Smooth muscle cell of the pulmonary artery (primary cell): ENCODE measurements at places on chromosomes 6 and 20. TPM values are rescaled to one million over a fixed set of nuclear protein-coding genes. Genes with fewer than 3 reads are reported as not detected.

Gene CCM2L
- 0.07 TPM in 1 of 2 replicates, not detected in the other for total RNA-seq

Gene GTSF1L
- total RNA-seq = not detected in 2 replicates

Gene TGM3
- total RNA-seq = not detected in 2 replicates

Gene LY6G6C
- not detected in 2 replicates for total RNA-seq

Gene PCSK2
- 0.07 TPM in 1 of 2 replicates, not detected in the other for total RNA-seq

Gene CRIP3
- total RNA-seq = 0.39 TPM in 1 of 2 replicates, not detected in the other

Gene SRSF12
- total RNA-seq = 0.03 and 0.33 TPM in 2 replicates

Gene RGS19
- total RNA-seq = 7.7 and 14.5 TPM in 2 replicates

Gene TCP11
- total RNA-seq = 0.07 and 0.26 TPM in 2 replicates

Gene PMEPA1
- total RNA-seq = 6.1 and 19.9 TPM in 2 replicates

Gene CLPSL2
- total RNA-seq = not detected in 2 replicates

Gene FUT9
- total RNA-seq = not detected in 2 replicates

Gene EYA4
- total RNA-seq = 0.65 TPM in 1 of 2 replicates, not detected in the other

Gene PGBD1
- 4.4 and 4.9 TPM in 2 replicates for total RNA-seq

Gene PRR18
- total RNA-seq = not detected in 2 replicates

Gene KIF25
- total RNA-seq = 0.72 TPM in 1 of 2 replicates, not detected in the other

Gene CALHM6
- 1.5 and 1.9 TPM in 2 replicates for total RNA-seq

Gene CRISP3
- not detected in 2 replicates for total RNA-seq

Gene C6orf15
- not detected in 2 replicates for total RNA-seq

Gene CPNE5
- 0.17 and 0.20 TPM in 2 replicates for total RNA-seq

Gene WFDC5
- total RNA-seq = not detected in 2 replicates

Gene MEI4
- total RNA-seq = not detected in 2 replicates

Gene ALDH8A1
- 0.72 and 1.8 TPM in 2 replicates for total RNA-seq

Gene CGA
- not detected in 2 replicates for total RNA-seq

Gene REM1
- 0.07 and 4.0 TPM in 2 replicates for total RNA-seq

Gene IRF4
- under 0.01 TPM in 1 of 2 replicates, not detected in the other for total RNA-seq

Gene SLC35F1
- 0.07 TPM in 1 of 2 replicates, not detected in the other for total RNA-seq

Gene NKX2-4
- not detected in 2 replicates for total RNA-seq

Gene COL21A1
- 1.6 and 23.1 TPM in 2 replicates for total RNA-seq

Gene SLC4A11
- 0.20 and 1.2 TPM in 2 replicates for total RNA-seq

Gene RBPJL
- total RNA-seq = not detected in 2 replicates

Gene GHRH
- total RNA-seq = not detected in 2 replicates

Gene ASIP
- not detected in 2 replicates for total RNA-seq

Gene TNNC2
- total RNA-seq = 0.39 TPM in 1 of 2 replicates, not detected in the other

Gene EYA2
- 0.03 and 0.07 TPM in 2 replicates for total RNA-seq

Gene TENT5A
- total RNA-seq = 60.5 and 63.9 TPM in 2 replicates

Gene CST3
- 425 and 515 TPM in 2 replicates for total RNA-seq

Gene CST5
- not detected in 2 replicates for total RNA-seq

Gene RAMACL
- total RNA-seq = 1.6 and 2.0 TPM in 2 replicates

Gene PGC
- not detected in 2 replicates for total RNA-seq

Gene TAP1
- total RNA-seq = 41.1 and 52.4 TPM in 2 replicates

Gene SLC17A2
- 0.07 TPM in 1 of 2 replicates, not detected in the other for total RNA-seq

Gene LY6G6F
- total RNA-seq = not detected in 2 replicates

Gene CCN2
- 658 and 710 TPM in 2 replicates for total RNA-seq

Gene ACTR5
- total RNA-seq = 5.2 and 5.5 TPM in 2 replicates

Gene PRPH2
- total RNA-seq = 0.50 and 0.91 TPM in 2 replicates

Gene FAM162B
- total RNA-seq = 2.2 and 11.5 TPM in 2 replicates

Gene FAM83C
- total RNA-seq = not detected in 2 replicates

Gene KHDC1L
- not detected in 2 replicates for total RNA-seq

Gene CST2
- 2.4 and 17.5 TPM in 2 replicates for total RNA-seq

Gene RBBP8NL
- not detected in 2 replicates for total RNA-seq

Gene PRELID3B
- total RNA-seq = 66.5 and 71.0 TPM in 2 replicates

Gene HLA-DOA
- total RNA-seq = 2.1 TPM in 1 of 2 replicates, not detected in the other

Gene RGS17
- 13.9 and 30.3 TPM in 2 replicates for total RNA-seq

Gene STK35
- 21.9 and 22.6 TPM in 2 replicates for total RNA-seq

Gene SOD2
- 673 and 2,074 TPM in 2 replicates for total RNA-seq

Gene VWA7
- 0.26 and 0.46 TPM in 2 replicates for total RNA-seq

Gene ZSCAN12
- 5.8 and 6.3 TPM in 2 replicates for total RNA-seq

Gene SAYSD1
- 9.4 and 11.1 TPM in 2 replicates for total RNA-seq

Gene GMPR
- total RNA-seq = 11.6 and 12.6 TPM in 2 replicates
